NCI-H226 (cell line): ENCODE measurements at places on chromosomes 5 and 9.

- DNase-seq: peak; percentile 94
These were observed 51.5 kb downstream of the SHOC1 start for GRCh38 chr9:111743275-111743674.

GRCh38 chr5:96350678-96351077 lies 82.4 kb downstream of the PCSK1 start:
- DNase-seq: no peak

DNA sequence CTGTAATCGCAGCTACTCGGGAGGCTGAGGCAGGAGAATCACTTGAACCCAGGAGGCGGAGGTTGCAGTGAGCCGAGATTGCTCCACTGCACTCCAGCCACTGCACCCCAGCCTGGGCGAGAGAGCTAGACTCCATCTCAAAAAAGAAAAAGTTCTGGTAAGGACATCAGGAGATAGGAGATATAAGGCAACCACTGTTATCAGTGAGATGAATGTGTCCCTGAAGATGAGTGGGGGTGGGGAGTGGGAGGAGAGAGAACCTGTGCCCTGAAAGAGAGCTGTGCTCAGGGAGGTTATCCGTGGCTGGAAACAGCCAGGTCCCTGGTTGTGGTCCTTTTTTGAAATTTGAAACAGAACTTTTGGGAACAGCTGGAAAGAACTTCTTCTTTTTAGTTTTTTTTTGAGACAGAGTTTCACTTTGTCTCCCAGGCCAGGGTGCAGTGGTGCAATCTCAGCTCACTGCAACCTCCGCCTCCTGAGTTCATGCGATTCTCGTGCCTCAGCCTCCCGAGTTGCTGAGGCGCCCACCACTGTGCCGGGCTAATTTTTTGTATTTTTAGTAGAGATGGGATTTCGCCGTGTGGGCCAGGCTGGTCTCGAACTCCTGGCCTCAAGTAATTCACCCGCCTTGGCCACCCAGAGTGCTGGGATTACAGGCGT lies 2.6 kb downstream of the PTPA start:
- no peak for DNase-seq

GRCh38 chr5:123094919-123095797 lies 6.1 kb downstream of the PRDM6 start:
- no peak for DNase-seq

DNA sequence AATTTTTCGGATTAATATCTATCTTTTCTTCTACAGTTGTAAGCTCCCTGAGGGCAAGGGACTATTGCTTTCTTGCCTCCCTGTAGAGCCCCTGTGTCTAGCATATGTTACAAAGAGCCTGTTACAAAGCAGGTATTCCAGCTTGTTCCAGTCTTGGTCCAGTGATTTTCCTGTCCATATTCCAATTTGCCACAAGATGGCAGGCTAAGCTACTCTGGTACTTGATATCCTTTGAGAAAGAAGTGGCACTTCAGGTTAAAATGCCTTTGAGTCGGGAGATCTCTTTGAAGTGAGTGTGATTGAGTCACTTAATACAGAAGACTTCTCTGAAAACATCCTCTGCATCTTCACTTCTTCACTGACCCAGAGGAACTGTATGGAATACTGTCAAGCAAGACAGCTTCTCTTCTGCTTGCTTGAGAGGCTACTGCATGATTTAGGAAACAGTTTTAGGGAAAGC lies 24.5 kb downstream of the CAVIN4 start:
- DNase-seq: peak; percentile 42

DNA sequence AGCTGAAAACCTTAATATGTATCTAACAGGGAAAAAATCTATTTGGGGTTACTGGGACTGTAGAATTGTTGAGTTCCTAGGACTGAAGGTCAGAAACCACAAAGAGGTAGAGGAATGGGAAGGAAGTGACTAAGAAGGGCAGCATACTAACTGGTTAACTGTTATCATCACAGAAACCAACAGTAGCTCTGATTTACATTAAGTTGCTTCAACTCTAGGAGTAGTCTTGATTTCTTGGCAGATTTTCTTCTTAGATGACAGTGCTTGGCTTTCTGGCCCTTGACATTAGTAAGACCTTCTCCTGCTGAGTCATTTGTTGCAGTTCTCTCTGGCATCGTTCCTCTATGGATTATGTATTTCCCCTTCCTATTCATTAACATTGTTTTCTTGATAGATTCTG lies 116.1 kb upstream of the RASA1 start:
- peak; percentile 91 for DNase-seq

DNA sequence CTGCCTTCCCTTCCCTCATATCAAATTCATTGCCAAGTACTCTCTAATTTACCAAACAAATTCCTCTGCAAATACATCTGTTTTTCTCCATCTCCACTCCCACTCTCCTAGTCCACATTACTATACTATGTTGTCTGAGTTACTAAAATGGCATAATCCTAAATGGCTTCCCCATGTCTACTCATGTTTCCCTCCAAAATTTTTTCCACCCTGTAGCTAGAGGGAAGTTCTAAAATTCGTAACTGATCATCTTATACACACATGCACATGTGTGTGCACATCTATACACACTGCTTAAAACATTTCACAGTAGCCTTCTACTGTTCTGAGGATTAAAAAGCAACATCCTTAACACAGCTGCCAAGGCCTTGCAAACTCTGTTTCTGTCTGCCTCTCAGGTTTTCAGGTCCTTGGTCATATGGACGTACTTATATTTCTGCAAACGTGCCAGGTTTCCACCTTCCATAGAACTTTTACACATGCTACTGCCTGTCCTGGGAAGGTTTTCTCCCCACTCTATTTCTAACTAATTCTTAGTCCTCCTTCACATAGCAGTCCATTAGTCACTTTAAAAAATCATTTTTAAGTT lies 140.6 kb downstream of the LURAP1L start:
- DNase-seq: no peak

DNA sequence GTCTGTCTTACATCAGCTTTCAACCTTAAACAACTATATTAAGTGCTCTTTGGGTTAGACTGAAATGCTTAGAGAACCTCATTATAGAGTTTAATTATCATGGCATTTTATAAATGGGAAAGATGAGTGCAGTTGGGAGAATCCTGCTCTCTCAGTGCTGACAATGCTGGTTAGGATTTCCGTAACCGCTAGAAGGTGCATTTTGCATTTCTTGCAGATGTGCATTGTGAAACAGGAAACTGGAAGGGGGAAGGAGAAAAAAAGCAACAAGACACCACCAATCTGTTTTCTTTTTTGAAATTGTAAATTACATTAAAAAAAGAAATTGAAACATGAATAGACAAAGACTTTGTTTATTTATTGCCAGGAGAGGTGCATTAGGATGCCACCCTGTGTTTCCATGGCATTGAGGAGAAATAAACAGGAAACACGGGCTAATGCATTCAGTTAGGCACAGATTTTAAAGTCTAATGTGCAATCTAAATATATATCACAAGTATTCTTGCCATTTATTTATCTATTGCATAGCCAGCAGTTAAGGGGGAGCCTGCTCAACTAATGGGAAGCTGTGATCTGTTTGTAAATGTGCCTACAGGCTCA lies 478.9 kb downstream of the PSAT1 start:
- DNase-seq: no peak

DNA sequence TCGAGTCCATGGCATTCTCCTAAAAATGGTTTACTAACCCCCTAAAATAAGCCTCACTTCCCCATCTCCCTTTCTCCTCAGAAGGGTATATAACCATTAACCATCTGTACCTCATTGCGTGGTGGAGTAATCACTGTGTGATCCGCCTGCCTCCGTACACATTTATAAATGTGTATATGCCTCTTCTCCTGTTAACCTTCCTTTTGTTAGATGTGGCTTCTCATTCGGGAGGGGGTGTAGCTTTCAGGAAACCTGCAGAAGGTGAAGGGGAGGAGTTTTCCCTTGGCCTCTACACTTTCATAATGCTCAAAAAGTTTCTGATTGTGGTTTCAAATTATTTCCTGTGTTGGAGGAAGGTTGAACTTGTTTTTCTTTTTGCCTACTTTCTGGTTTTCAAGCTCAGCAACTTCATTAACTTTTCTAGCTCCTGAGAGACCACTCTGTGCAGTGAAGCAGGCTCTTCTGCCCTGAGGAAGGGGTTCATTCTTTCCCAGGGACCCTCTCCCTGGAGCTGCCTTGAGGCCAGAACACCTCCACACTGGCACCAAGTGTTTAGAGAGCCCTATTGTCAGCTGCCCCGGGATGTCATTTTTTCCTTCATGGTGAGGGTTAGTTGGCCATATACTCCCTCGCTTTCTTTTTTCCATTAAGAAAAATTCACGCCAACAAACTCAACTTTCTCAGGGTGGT lies 46.9 kb downstream of the RASGRF2 start:
- DNase-seq: no peak

DNA sequence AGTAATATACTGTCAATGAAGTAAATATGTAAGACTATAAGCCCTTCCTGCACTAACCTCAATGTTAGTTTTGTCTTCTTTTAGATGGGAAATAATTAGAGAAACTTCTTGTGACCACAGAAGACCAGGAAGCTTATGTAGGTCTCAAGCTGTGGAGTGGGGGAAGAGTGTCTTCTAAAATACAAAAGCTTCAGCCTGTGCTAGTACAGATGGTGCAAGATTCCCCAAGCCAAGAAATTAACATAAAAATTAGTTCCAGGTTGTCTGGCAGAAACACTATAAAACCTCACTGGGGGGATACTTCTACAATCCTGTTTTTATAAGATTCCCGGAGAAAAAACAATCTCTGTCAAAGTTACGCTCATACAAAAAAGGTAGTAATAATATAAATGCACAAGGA lies 103.6 kb downstream of the FNBP1 start:
- DNase-seq: no peak

DNA sequence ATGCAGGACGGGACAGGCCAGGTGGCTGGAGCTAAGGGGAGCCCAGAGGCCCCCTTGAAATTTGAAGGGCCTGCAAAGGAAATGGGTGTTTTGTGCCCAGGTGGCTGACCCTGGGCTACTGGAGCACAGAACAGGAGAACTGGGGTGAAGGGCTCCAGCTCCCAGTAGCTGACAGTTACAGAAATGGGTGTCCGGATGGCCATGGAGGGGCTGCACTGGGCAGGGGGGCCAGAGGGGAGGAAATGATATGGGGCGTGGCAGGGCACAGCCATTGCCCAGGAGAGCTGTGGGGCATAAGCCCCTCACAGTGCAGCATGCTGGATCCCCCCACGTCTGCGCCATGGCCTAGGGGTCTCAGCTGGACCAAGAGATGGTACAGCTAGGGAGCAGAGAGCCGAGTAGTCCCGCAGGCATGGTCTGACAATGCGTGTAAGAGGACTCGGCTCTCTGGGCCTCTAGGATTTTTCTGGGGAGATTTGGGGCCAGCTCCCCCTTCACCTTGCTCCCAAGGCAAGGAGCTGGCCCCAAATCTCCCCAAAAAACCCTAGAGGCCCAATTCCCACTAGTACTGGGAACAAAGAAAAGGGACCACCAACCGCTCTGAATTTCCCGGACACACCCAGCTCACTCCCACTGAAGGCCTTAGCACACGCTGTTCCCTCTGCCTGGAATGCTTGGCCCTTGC lies 7.9 kb upstream of the CARD19 start:
- no peak for DNase-seq

DNA sequence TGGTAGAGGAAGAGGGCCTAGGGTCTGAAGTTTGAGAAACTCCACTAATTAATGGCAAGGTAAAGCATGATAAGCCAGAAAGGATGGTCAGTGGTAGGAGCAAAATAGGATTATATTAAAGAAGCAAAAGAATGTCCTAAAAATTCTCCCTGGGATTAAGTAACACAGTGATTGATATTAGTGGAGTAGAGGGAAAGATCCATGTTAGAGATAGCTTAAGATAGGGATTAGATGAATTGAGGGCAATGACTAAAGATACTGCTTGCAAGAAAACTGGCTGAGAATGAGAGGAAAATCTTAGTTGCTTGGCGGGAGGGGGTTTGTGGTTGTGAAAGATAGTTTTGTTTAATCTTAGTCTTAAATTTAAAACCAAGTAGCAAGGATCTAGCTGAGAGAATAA lies 255.6 kb downstream of the EPB41L4A start:
- DNase-seq: no peak

GRCh38 chr5:137575847-137576246 lies 76.7 kb upstream of the SPOCK1 start:
- DNase-seq: peak; percentile 33

GRCh38 chr5:142056816-142057696 lies 44.2 kb upstream of the GNPDA1 start:
- DNase-seq: no peak

DNA sequence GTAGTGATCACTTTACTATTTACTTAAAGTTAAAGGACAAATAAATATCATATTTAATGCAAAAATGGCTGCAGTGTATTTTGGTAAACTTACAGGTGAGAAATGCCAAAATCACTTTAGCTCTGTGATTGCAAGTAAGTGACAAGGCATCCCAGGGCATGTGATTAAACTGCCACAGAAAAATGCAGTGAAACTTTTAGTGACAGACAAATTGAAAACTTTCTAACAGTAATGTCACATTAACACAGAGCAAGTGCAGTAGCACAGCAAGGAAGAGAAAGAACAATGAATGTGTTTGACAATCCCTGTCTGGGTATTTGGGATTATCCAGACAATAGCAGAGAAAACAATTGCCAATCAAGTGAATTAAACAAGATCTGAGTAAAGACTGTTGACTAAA lies 606.8 kb downstream of the SLCO4C1 start:
- DNase-seq: no peak

- DNase-seq: no peak
These were observed 123.1 kb upstream of the PHYKPL start for GRCh38 chr5:178355671-178356070.

GRCh38 chr9:132247942-132248341 lies 86.1 kb downstream of the NTNG2 start:
- no peak for DNase-seq

- no peak for DNase-seq
These were observed 14.0 kb upstream of the JAK2 start for GRCh38 chr9:4970970-4971641.

DNA sequence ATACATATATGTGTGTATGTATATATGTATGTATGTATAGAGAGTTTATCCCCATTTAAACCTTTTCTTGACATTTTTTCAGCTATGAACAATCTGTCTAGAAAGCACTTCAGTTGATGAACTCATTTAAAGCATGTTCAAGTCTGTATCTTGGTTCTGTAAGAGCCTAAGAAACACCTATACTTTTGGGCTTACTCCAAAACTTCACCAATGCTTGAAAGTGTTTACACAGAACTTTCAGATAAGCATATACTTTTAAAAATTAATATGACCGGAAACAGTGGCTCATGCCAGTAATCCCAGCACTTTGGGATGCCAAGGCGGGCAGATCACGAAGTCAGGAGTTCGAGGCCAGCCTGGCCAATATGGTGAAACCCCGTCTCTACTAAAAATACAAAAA lies 30.8 kb downstream of the WDR41 start:
- DNase-seq: no peak

DNA sequence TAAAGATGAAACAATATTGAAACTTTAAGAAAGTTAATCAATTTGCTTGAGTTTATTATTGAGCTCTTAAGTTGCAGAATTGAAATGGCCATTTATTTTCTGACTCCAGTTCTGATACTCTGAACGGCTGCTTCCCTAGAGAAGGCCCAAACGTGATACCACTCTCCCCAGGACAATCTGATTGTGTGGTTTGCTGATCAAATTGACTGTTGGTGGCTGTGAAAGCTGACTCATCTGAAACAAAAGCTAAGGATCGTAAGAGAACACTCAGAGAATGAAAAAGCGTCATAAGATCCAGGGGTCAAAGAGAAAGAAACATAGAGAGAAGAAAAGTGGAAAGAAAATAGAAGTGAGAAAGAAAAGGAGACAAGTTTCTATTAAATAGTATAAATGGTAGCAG lies 147.2 kb downstream of the IZUMO3 start:
- no peak for DNase-seq
